ENCODE measurements at places on chromosomes 4 and X. TPM values are rescaled to one million over a fixed set of nuclear protein-coding genes. Genes with fewer than 3 reads are reported as not detected.

GRCh38 chrX:78517124-78517523, 142.0 kb downstream of the RTL3 start:
- DNase-seq = no peak

- DNase-seq = no peak
Measured at GRCh38 chr4:177480795-177481194, 38.6 kb upstream of the AGA start.

GRCh38 chrX:94057385-94057784, 383.4 kb downstream of the FAM133A start:
- no peak for DNase-seq

The RIBC1 gene
- not detected for total RNA-seq

The SH3RF1 gene
- total RNA-seq = 1.3 TPM

All from MG63 (cell line).